Astrocyte of the hippocampus (primary cell): ENCODE measurements at places on chromosomes 6 and 20.

- DNase-seq: no peak
Observed at GRCh38 chr6:82970839-82971238, 94.8 kb downstream of the UBE3D start.

- peak; percentile 52 for DNase-seq
Observed at GRCh38 chr6:98977671-98978292, 30.0 kb upstream of the FBXL4 start.

DNA sequence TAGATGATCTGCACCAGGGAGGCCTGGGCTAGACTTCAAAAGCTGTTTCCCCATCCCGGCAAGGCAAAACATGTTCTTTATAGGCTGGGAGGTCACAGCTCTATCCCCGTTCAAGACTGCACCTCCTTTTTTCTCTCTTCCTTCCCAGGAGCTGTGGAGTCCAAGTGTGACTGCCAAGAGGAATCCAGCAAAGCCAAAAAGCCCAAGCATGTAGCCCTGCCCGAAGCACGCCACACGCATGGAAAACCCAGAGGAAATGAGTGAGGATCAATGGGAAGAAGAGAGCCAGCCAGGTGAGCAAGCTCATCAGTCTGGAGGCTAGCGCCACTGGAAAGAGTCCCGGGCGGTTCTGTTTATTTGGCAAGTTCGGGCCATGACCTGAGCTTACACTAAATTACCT is 240.4 kb downstream of the PRL start:
- no peak for DNase-seq

GRCh38 chr6:26087284-26088115 is at the start of gene HFE:
Gene HFE, plus strand, starts transcription at chr6:26087429. Its CDS starts 12 bp downstream, at chr6:26087441.
- peak; percentile 68 for DNase-seq

- DNase-seq: no peak
Observed at GRCh38 chr6:121143476-121143875, 190.8 kb downstream of the TBC1D32 start.

DNA sequence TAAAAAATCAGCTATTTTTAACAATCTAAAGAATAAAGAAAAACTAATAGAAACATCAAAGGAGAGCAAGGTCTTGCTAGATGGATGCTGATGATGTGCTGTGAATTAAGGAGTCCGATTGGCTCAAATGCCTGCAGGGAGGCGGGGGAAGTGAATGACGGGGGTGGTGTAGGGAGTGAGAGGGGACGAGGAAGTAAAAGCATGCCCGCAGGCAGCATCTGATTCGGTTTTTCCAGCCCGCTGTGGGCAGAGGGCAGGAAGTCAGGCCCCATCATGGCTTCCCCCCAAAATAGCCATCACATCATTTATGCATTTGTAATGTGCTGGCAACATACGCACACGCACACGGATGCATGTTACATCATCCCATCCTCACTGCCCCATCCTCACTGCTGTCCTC is 10.3 kb downstream of the RSPO4 start:
- no peak for DNase-seq

- no peak for DNase-seq
Observed at GRCh38 chr6:68968301-68968649, 333.2 kb downstream of the ADGRB3 start.

- no peak for DNase-seq
Observed at GRCh38 chr6:142035890-142036289, 96.8 kb upstream of the GJE1 start.

- DNase-seq: peak; percentile 61
Observed at GRCh38 chr6:136547336-136547735, 2.9 kb downstream of the MAP7 start.

GRCh38 chr6:73180763-73181619 is 44.3 kb downstream of the KHDC1L start:
- peak; percentile 80 for DNase-seq

GRCh38 chr20:59705651-59706399 is 101.5 kb downstream of the PHACTR3 start:
- no peak for DNase-seq

DNA sequence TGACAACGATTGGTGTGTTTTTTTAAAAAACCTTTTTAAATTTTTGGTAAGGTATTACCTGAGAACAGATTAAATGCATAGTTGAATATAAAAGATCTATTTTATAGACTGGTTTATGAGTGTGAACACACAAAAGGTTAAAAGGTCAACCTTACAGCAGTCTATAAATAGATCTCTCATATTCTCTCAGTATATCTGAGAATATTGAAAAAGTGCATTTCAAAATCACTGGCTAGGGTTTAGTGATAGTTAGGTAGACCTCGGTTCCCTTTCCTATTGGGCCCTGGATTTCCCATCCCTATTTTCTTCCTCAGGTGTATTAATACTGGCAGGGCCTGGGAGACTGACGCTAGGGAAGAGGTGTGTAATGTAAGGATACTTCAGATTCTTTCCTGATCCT is 723 bp upstream of the ZNF451 start:
- no peak for DNase-seq

GRCh38 chr6:2948228-2949025 is 22.9 kb downstream of the SERPINB6 start:
- no peak for DNase-seq

- peak; percentile 61 for DNase-seq
Observed at GRCh38 chr6:90343576-90343975, 46.9 kb upstream of the BACH2 start.

DNA sequence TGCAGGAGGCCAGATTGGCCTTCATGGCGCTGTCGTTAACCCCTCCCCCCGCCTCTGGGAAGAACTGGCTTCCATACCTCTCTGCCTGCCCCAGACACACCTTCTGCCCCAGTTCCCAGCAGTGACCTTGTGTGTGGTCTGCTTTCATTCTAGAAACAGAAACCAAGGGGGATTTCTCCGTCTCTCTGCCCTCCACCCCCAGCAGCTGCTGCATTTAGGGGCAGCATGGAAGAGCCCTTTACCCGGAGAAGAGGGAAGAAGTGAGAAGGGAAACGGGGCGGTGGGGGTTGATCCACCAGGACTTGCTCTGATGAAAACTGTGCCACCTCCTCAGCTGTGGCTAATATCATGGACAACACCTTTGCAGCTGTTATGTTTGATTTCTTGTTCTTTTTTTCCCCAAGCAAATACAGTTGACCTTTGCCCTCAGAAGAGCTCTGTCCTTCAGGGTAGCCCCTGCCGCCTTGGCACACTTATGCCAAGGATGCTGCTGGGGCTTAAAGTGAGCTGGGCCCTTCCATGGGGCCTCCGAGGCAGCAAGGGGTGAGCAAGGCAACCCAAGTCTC is 6.1 kb downstream of the GLP1R start:
- DNase-seq: no peak

GRCh38 chr6:12851123-12851695 is 134.6 kb downstream of the PHACTR1 start:
- peak; percentile 11 for DNase-seq
